Prostate gland (tissue), 2 donors: ENCODE measurements at places on chromosomes 7 and 10.

DNA sequence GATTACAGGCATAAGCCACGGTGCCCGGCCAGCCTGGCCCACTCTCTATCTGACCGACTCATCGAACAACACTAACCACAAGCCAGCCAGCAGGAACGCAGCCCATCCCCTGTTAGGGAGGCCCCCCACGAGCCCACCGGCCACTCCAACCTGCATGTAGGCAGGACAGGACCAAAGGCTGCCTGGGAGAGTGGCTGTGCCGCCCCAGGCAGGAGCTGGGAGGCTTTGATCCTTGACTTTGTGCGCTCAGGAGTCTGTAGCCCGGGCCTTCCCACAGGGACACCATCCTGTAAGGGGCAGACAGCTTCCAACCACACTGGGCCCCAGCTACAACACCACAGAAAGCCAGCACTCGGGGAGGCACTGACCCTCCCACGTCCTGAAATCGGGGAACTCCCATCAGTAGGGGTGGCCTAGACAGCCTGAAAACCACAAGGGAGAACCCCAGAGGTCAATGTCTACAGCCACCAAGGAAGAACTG lies 29.4 kb downstream of the GRID1 start:
- H3K4me1 ChIP-seq: no peaks in the 10 kb centered on the region
- no peaks in the 10 kb centered on the region for H3K36me3 ChIP-seq
- H3K27ac ChIP-seq: no peak overlapping the region
- DNase-seq: no peak
- H3K4me3 ChIP-seq: no peak overlapping the region
- H3K27me3 ChIP-seq: no peaks in the 10 kb centered on the region

GRCh38 chr10:25300073-25300472 lies 125.3 kb downstream of the GPR158 start:
- no peak overlapping the region for H3K4me3 ChIP-seq
- no peaks in the 10 kb centered on the region for H3K4me1 ChIP-seq
- no peak for DNase-seq

- H3K27me3 ChIP-seq: no peaks in the 10 kb centered on the region
- peaks cover 13% of the 10 kb centered on the region for H3K4me1 ChIP-seq
- peak overlapping the region; percentile 61 for H3K27ac ChIP-seq
- H3K4me3 ChIP-seq: no peak overlapping the region
- DNase-seq: no peak
- H3K36me3 ChIP-seq: no peaks in the 10 kb centered on the region
These were observed 31.2 kb downstream of the GSTO2 start for GRCh38 chr10:104300002-104300735.

GRCh38 chr10:10794046-10794445 lies 223.6 kb upstream of the CELF2 start:
- no peak overlapping the region for H3K4me3 ChIP-seq
- no peaks in the 10 kb centered on the region for H3K4me1 ChIP-seq
- no peak overlapping the region for H3K27ac ChIP-seq
- no peak for DNase-seq

DNA sequence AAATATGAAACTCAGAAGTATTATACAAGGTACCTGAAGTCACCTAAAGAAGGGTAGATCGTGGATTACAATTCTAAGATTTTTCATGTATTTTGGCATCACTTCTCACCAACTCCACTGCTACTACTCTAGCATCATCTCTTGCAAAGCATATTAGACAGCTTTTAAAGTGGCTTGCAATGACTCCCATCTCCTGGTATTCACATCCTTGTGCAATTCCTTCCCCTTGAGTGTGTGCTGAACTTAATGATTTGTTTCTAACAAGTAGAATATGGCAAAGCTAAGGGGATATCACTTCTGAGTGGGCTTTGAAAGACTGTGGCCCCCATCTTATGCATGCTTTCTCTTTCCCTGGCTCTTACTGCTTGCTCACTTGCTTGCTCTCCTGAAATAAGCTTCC lies 280.2 kb downstream of the SNX13 start:
- no peaks in the 10 kb centered on the region for H3K27me3 ChIP-seq
- no peaks in the 10 kb centered on the region for H3K36me3 ChIP-seq
- no peak overlapping the region for H3K27ac ChIP-seq
- DNase-seq: no peak
- H3K4me3 ChIP-seq: no peak overlapping the region
- H3K4me1 ChIP-seq: no peaks in the 10 kb centered on the region

DNA sequence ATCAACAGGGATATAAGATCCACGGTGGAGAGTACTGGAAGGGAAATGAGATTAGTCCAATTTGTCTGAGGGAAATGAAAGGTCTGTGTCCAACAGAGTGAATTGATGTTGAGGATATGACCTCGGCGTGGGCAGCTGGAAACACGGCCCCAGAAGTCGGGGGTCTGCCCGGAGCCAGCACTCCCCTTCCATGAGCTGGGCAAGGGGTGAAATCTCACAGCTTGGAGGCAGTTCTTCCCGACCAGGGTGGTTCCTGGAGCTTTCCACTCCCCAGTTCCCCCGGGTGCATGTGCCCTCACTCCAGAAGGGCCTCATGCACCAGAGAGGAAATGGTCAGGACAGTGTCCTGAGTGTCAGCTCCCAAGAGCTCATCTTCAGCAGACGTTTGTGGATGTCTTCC lies 264.7 kb upstream of the PPP2R2D start:
- H3K4me3 ChIP-seq: no peak overlapping the region
- no peaks in the 10 kb centered on the region for H3K4me1 ChIP-seq
- no peaks in the 10 kb centered on the region for H3K36me3 ChIP-seq
- DNase-seq: no peak
- H3K27me3 ChIP-seq: peaks cover 5% of the 10 kb centered on the region

- H3K27me3 ChIP-seq: no peaks in the 10 kb centered on the region
- H3K27ac ChIP-seq: no peak overlapping the region
- H3K4me3 ChIP-seq: no peak overlapping the region
These were observed 247.0 kb downstream of the SLC25A13 start for GRCh38 chr7:96074871-96075270.

DNA sequence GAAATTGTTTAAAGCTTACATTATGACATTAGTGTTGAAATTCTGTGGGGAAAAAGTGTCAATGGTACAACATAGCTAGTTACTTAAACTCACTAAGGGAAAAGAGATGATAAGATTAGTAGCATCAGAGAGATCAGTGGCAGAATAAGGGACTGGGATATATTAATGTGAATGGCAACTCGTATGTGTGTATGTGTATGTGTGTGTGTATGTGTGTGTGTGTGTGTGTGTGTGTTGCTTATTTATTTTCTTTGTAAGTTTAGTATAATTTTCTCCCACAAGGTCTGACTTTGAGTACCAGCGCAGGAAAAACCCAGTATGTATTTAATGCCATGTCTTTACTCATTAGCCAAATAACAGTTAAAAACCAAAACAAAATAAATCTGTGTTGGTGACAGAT lies 256.1 kb downstream of the ARHGAP21 start:
- no peaks in the 10 kb centered on the region for H3K36me3 ChIP-seq
- H3K4me1 ChIP-seq: peaks cover 9% of the 10 kb centered on the region
- DNase-seq: no peak
- no peaks in the 10 kb centered on the region for H3K27me3 ChIP-seq
- peak overlapping the region; percentile 17 for H3K4me3 ChIP-seq
- peak overlapping the region; percentile 88 for H3K27ac ChIP-seq

DNA sequence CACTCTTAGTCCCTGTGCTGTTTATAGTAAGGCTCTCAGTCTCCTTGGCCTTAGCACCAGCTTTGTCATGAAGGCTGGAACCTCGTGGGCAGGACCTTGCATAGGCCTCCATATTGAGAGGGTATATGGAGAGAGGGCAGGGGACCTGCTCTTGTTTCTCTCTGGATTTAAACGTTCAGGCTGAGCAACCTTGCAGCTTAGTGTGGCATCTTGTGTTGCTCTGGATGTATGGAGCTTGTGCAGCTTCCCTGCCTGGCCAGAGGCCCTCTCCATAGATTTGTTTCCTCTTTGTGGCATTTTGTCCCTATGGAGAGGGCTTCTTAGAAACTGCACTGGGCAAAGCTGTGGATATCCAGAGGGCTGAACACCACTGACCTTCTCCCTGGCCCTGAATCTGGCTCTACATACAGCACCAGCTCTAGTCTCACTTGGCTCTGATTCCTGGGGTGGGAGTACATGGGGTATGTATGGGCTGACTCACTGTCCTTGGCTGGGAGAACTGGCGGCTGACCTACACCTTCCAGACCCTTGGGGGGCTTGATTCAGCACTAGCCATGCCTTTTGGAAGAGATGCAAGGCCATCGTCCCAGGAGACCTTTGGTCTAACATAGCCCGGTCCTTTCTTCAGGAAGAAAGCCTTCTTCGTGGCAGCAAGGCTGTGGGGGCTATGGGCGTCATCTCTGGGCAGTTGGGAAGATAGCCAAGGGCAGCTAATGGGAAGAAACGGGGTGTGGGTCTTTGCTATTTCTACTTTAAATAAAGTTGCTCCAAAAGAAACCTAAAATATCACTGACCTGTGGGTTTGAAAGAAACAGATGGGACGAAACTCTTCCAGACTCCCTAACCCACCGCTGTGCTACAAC lies 30.5 kb downstream of the ITPRIP start:
- H3K27me3 ChIP-seq: no peaks in the 10 kb centered on the region
- no peak for DNase-seq
- no peak overlapping the region for H3K27ac ChIP-seq
- no peaks in the 10 kb centered on the region for H3K36me3 ChIP-seq

- no peak for DNase-seq
- H3K4me1 ChIP-seq: no peaks in the 10 kb centered on the region
- peak overlapping the region; percentile 50 for H3K4me3 ChIP-seq
- no peaks in the 10 kb centered on the region for H3K27me3 ChIP-seq
These were observed 462 bp downstream of the KIAA1549 start for GRCh38 chr7:138980563-138981291.

- no peaks in the 10 kb centered on the region for H3K27me3 ChIP-seq
- DNase-seq: no peak
- no peak overlapping the region for H3K4me3 ChIP-seq
- H3K36me3 ChIP-seq: no peaks in the 10 kb centered on the region
- H3K4me1 ChIP-seq: no peaks in the 10 kb centered on the region
These were observed 595.6 kb upstream of the NRP1 start for GRCh38 chr10:33930079-33930478.

- no peaks in the 10 kb centered on the region for H3K36me3 ChIP-seq
- no peak for DNase-seq
These were observed 338.9 kb upstream of the MBL2 start for GRCh38 chr10:53111529-53111928.

DNA sequence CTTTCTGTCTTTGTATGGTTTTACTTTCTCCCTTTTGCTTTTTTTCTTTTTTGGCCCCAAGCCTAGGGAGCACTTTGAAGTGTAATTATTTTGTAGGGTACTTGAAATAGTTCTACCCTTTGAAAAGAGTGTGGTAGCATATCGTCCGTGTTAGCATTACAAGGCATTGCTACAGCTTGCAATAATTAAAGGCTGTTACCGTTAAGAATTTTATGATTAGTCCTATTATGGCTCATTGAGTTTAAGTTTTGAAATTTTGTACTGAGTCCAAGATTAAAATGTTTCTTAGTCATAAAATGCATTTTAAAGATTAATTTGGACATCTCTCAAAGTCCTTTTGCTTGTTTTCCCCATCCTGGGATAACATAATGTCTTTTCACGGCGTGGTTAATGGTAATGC lies 490.0 kb upstream of the LRRN3 start:
- no peaks in the 10 kb centered on the region for H3K36me3 ChIP-seq
- H3K27ac ChIP-seq: no peak overlapping the region
- no peak for DNase-seq
- H3K4me1 ChIP-seq: no peaks in the 10 kb centered on the region

GRCh38 chr10:101778781-101779543 lies 3.0 kb upstream of the FGF8 start:
- H3K36me3 ChIP-seq: no peaks in the 10 kb centered on the region
- H3K4me3 ChIP-seq: peak overlapping the region; percentile 10
- DNase-seq: no peak
- H3K27me3 ChIP-seq: peaks cover 3% of the 10 kb centered on the region
- H3K4me1 ChIP-seq: peaks cover 8% of the 10 kb centered on the region

GRCh38 chr7:100546926-100547800 lies 8.2 kb downstream of the AGFG2 start:
- H3K27me3 ChIP-seq: no peaks in the 10 kb centered on the region
- no peak for DNase-seq
- H3K36me3 ChIP-seq: no peaks in the 10 kb centered on the region
- H3K4me1 ChIP-seq: peaks cover 44% of the 10 kb centered on the region

- peak; percentile 0 for DNase-seq
- H3K4me3 ChIP-seq: no peak overlapping the region
- H3K36me3 ChIP-seq: no peaks in the 10 kb centered on the region
- H3K4me1 ChIP-seq: no peaks in the 10 kb centered on the region
- no peaks in the 10 kb centered on the region for H3K27me3 ChIP-seq
These were observed 295.1 kb downstream of the RPS24 start for GRCh38 chr10:78328592-78329404.

- no peaks in the 10 kb centered on the region for H3K27me3 ChIP-seq
- no peaks in the 10 kb centered on the region for H3K36me3 ChIP-seq
- H3K4me3 ChIP-seq: peak overlapping the region; percentile 62
- peak overlapping the region; percentile 91 for H3K27ac ChIP-seq
These were observed 35.2 kb upstream of the EBLN1 start for GRCh38 chr10:22252801-22253579.

GRCh38 chr7:18916826-18917225 lies 200.6 kb downstream of the TWIST1 start:
- no peak overlapping the region for H3K27ac ChIP-seq
- no peaks in the 10 kb centered on the region for H3K4me1 ChIP-seq
- DNase-seq: no peak
- H3K27me3 ChIP-seq: no peaks in the 10 kb centered on the region
- H3K4me3 ChIP-seq: no peak overlapping the region

- no peaks in the 10 kb centered on the region for H3K27me3 ChIP-seq
- peak overlapping the region; percentile 83 for H3K4me3 ChIP-seq
- H3K36me3 ChIP-seq: no peaks in the 10 kb centered on the region
These were observed 1.4 kb downstream of the LANCL2 start for GRCh38 chr7:55366461-55367070.

GRCh38 chr10:60335708-60336107 lies 54.0 kb downstream of the ANK3 start:
- no peaks in the 10 kb centered on the region for H3K36me3 ChIP-seq
- DNase-seq: no peak
- no peaks in the 10 kb centered on the region for H3K27me3 ChIP-seq
- H3K4me1 ChIP-seq: no peaks in the 10 kb centered on the region
- H3K4me3 ChIP-seq: no peak overlapping the region
- H3K27ac ChIP-seq: no peak overlapping the region

GRCh38 chr10:23325132-23325531 lies 19.5 kb downstream of the C10orf67 start:
- no peaks in the 10 kb centered on the region for H3K4me1 ChIP-seq
- H3K27me3 ChIP-seq: no peaks in the 10 kb centered on the region
- H3K4me3 ChIP-seq: no peak overlapping the region
- H3K27ac ChIP-seq: no peak overlapping the region
- H3K36me3 ChIP-seq: no peaks in the 10 kb centered on the region
- DNase-seq: no peak

- H3K36me3 ChIP-seq: no peaks in the 10 kb centered on the region
- H3K4me1 ChIP-seq: no peaks in the 10 kb centered on the region
- no peak for DNase-seq
- H3K4me3 ChIP-seq: no peak overlapping the region
These were observed 365.8 kb downstream of the BBS9 start for GRCh38 chr7:33495207-33495606.

- H3K4me1 ChIP-seq: no peaks in the 10 kb centered on the region
- no peaks in the 10 kb centered on the region for H3K27me3 ChIP-seq
- DNase-seq: no peak
- no peaks in the 10 kb centered on the region for H3K36me3 ChIP-seq
These were observed 13.5 kb downstream of the MACROH2A2 start for GRCh38 chr10:70066190-70066589.

GRCh38 chr10:78729800-78730199 lies 339.0 kb upstream of the ZMIZ1 start:
- H3K4me3 ChIP-seq: no peak overlapping the region
- no peaks in the 10 kb centered on the region for H3K4me1 ChIP-seq
- peak overlapping the region; percentile 3 for H3K27ac ChIP-seq
- no peaks in the 10 kb centered on the region for H3K27me3 ChIP-seq
- H3K36me3 ChIP-seq: no peaks in the 10 kb centered on the region
